Fibroblast of lung (primary cell): ENCODE measurements at places on chromosomes 5 and 9.
A peak's percentile ranks its signal among the peaks of the same experiment; 100 is the strongest.

GRCh38 chr5:1162751-1163150 lies 38.6 kb upstream of the SLC6A19 start:
- DNase-seq: no peak

DNA sequence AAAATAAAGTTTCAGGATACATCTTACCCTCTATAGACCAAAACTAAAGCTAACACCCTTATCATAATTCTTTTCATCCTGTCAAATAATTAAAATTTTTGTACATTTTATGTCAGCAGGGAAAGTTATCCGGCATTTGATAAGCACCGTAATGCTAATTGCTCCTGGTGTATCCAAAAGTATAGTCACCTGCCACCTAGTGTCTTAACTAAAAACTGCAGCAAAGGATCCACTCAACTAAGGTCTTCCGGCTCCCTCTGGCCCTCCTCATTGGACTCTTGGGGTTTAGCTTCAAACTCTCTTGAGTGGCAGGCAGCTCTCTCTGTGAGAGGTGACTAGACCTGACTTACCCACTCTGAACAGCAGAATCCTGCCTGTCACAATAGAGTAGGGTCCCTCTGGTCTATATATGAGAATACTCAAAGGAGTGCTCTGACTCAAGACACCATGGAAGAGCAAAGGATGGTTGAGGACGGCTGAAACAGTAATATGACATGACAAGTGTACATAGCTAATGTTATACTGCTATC lies 60.4 kb upstream of the CAST start:
- DNase-seq: peak; percentile 83

- DNase-seq: peak; percentile 85
Observed at GRCh38 chr5:95081500-95081960, 203.4 kb downstream of the MCTP1 start.

DNA sequence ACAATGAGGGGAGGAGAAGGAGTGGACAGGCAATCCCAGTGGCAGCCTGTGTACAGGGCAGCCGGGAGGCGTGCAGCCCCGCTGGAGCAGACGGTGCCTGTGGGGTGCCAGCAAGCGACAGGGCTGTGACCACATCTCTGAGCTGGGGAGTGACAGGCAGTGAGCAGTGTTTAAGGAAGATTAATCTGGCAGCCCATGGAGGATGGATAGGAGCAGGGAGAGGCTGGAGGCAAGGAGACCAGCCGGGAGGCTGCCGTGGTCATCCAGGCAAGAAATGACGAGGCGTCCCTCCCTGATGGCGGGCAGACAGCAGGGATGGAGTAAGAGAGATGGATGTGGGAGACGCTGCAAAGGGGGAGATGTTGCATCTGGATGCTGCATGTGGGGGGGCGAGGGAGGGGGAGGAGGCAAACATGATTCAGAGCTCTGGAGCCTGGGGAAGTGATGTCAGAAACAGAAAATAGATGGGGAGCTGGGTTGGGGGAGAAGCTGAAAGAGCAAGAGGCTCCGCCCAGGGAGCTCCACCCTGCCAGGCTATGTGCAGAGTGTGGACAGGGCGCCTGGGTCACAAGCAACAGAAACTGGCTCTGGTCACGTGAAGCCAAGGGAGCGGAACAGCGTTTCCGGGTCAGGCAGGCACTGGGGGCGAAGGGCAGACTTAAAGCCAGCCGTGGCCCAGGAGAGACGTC lies 12.6 kb downstream of the UNC5A start:
- DNase-seq: no peak

GRCh38 chr5:180669661-180670060 lies 20.3 kb upstream of the FLT4 start:
- DNase-seq: no peak

DNA sequence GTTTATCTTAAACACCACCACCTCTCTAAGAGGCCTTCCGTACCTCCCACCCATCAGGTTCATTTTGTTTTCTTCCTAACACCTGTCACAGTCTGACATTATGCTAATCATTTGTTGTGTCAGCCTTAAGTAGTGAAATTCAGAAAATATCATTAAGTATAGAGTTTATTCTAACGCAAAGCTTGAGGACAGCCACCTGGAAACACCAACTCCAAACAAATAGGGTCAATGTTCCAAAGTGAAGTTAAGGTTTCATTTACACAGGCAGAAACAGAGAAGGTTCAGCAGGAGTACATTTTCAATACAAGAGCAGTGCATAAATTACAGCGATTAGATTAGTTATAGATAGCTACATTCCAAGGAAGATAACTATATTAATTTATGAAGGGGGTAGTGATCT lies 1.3 kb upstream of the SMC5 start:
- DNase-seq: no peak

DNA sequence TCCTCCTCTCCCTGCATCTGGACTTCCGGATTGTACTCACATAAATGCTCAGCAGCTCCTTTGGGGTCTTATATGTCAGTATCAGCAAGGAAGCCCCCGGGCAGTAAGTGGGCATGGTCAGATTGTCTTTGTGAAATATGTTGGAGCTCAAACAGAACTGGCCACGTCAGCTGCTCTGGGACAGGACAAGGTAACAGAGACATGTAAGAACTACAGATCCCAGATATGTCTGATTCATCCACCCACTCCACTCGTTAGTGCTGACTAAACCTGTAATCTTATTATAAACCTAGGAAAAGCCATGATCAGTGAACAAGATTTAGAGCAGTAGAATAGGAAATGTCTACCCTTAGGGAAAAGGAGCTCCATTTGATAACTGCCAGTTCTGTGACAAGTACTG lies 561.8 kb downstream of the CETN3 start:
- DNase-seq: no peak
